Suppressor macrophage treated with lipopolysaccharide for 1 hour (primary cell): ENCODE measurements at places on chromosomes 6 and 20.

- no peak for DNase-seq
Observed at GRCh38 chr6:13452346-13453117, 34.9 kb downstream of the GFOD1 start.

DNA sequence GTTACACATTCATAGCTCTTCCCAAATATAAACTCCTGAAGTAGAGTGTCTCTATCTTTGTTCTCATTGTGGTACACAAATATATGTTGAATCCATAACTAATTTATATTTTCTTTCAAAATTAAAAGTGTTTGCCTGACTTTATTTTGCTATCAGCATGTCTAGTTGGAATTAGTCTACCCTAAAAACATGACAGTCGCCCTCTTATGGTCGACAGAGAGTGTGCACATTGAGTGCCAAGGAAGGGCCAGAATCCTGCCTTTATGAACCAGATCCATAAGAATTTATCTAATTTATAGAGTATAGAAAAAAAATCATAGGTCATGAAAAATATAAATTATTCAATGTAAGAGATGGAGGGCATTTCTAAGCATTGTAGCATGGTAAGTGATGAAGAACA is 12.3 kb upstream of the DEFB112 start:
- DNase-seq = no peak

DNA sequence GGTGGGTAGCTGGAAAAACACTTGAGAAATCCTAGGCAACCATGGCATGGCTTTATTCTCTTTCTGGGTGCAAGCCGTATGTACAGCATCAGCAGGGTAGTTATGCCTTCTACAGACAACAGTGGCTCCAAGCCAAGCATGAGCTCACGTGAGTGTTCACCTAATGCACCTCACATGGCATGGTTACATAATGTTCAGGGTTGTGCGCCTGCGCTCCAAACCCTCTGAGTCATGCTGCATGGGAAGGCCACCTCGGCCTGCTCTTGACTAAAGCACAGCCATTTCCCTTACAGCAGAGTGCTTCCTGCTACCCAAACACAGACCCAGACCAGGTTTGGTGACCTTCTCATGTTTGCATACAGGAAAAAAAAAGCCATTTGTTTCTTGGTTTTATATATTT is 96.2 kb downstream of the VIP start:
- no peak for DNase-seq

GRCh38 chr6:17066610-17067009 is 35.2 kb upstream of the STMND1 start:
- no peak for DNase-seq

DNA sequence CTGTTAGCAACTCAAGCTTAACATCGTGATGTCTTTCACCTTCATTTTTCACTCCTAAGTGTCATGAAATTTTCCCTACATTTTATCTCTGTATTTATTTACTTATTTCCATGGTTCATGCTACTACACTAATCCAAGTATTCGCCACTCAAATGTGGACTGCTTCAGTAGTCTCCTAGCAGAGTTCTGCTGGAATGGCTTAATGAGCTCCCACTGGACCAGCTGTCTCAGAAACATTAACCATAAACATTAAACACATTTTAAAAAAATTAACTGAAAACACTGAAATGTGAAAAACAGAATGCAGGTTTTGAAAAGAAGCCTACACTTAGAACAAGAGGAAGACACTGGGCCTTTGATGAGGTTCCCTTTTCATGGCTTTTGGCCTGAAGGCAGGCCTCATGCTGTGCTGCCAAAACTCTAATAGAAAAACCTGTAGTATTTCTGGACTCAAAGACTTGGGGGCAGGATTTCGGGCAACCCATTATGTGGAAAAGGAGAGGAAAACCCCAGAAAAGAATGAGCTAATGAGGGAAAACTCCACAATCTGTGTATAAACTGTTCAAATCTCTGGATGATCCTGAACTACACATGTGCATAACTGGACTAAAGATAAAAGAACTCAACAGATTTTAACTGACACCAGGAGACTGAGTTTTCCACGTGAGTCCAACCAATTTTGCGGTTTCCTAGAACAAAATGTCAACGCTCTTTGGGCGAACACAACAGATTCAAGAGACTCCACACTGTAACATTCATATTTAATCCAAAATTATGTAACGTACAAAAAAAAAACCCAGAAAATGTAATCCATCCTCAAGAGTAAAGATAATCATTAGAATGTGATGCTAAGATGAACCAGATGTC is 33.0 kb downstream of the SAMD3 start:
- peak; percentile 39 for DNase-seq

DNA sequence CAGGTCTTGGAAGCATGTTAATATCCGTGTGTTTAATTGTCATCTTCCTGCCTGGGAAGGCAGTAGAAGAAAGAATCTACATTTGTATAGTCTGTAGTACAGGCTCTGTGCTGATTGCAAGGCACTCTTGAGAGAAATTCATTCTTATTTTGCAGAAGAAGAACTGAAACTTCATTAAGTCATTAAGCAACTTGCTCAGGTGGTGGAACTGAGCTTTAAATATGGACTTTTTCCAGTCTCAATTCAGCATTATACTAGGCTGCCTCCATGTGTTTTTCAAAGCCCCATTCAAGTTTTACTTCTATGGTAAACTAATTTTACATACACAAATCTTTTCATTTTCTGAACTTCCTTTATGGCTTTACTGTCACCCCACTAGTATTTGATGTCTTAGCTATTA is 18.7 kb downstream of the ZNF451 start:
- DNase-seq = peak; percentile 36

GRCh38 chr6:10369896-10370295 is 45.0 kb downstream of the TFAP2A start:
- no peak for DNase-seq

- no peak for DNase-seq
Observed at GRCh38 chr6:5994234-5994998, 12.3 kb downstream of the NRN1 start.
